Calu3 (cell line): ENCODE measurements at places on chromosomes 11 and 22.

DNA sequence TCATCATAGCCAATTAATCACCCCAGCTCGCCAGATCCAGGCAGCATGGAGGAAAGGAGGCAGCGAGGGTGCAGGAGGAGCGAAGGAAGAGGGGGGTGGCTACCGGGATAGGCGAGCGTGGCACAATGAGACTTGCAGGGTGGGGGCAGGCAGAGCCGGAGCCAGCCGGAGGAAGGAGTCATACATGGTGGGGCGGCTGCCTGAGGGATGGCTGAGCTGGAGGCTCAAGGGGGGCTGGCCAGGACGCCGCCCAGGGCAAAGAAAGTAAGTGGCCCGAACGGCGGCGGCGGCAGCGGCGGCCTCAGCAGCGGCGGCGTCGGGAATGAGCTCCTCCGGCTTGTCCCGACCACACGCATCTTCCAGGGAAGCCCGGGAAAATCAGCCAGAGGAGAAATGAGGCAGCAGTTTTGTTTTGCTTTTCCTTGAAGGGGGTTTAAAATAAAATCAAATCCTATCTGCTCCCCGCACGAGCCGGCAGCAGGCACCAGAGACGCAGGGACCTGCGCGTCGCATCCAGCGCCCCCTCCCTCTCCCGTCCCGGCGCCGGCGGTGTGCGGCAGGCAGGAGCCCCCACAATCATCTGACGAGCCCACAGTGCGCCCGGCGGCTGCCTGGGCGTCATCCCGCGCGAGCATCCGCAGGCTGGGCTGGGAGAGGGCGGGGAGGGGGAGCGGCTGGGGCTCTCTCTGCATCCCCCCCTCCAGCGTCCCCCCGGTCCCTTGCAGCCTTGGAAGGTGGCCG, 263.6 kb downstream of the CTTN start:
- no peak for DNase-seq

DNA sequence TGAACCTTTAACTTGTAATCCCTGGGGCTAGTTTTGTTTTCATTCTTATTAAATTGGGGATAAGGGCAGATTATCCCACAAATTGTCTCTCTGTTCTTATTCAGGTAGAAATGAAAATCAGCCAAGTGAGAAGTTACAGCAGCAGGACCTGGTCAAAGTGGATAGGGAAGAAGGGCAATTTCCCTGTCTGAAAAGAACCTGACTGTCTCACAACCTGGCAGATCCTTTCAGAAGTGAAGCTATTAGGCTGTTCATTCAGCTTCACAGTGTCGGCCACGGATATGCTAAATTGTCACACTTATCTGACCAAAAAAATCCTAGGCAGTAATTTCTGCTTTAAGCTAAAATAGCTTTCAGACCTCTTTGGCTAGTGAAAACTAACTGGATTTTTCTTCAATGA, 712.6 kb upstream of the ANO5 start:
- DNase-seq = no peak

GRCh38 chr11:133697161-133697560, 148.2 kb downstream of the SPATA19 start:
- DNase-seq = no peak

DNA sequence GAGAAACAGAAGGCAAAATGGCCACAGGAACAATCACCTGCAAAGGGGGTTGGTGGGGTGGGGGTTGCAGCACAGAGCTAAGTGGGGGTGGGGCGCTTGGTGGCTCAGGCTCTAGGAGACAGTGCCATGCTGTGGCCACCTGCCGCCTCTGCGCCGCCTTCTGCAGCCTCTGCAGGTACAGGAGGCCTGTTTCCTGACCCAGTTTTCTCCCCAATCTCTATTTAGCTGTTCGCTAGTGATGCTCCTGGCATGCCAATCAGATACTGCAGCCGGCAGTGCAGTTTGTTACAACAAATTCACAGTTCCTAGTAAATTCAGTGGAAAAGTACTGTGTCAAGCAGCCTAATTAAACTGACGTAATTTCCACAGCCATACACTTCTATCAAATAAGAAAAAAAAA, 106.4 kb downstream of the SERGEF start:
- peak; percentile 45 for DNase-seq

DNA sequence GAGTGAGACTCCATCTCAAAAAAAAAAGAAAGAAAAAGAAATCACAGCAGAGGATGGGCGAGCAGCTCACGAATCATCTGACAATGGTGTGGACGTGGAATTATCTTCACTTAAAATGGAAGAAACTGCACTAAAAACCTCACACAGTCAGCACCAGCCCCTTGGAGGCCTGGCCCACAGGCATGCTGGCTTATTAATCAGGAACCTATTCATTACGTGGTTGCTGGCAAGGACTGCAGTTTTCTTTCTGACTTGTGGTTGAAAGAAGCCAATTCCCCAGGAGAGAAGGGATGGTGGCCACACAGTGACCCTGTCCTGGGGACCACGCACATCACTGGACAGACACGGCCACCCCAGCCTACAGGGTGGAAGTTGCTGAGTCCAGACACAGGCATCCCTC, 401.1 kb downstream of the CTTN start:
- DNase-seq = no peak

GRCh38 chr11:109236696-109237095, 185.3 kb upstream of the C11orf87 start:
- DNase-seq = no peak

DNA sequence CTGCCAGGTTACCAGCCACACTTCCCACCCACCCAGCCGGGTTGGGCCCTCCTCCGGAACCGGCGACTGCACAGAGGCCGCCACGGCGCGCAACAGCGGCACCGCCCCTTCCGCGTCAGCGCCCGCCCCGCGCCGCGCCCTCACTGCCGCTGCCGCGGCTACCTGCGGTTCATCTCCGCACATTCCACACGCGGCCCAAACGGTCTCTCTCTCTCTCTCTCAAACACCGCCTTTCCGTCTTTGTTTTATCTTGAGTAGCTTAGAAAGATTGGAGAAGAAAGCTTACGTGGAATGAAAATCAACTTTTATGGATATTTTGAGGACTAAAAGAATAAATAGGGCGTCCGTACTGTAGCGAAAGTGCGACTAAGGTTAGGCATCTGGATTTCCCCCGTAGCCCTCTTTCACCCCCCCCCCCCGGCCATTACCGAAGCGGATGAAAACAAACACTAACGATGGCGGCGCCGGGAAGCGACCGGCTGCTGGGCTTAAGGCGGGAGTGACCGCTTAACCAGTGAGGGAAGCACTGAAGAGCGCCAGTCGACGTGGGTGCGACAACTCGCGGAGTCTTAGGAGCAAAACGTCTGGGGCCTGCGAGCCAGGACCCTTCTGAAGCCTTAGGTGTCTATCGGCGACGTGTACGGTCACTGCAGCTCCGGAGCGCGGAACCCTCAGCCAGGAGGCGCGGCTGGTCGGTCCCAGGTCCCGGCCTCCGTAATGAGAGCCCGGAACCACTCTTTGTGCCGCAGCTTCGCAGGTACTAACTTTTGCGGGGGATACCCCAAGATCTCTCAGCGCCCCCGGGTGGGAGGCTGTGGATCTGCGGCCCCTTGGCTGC, at the start of the genes ATG13 and HARBI1:
TSS of gene ATG13 (plus strand) at position 420 of the 838 bp plus-strand sequence. CDS start 26,739 bp downstream, outside the sequence.
TSS of gene HARBI1 (minus strand) at position 94 of the 838 bp plus-strand sequence. CDS start 990 bp downstream, outside the sequence.
- DNase-seq = peak; percentile 93

- DNase-seq = no peak
These were observed 8.2 kb downstream of the SOX6 start for GRCh38 chr11:16347928-16348685.

- no peak for DNase-seq
These were observed 11.8 kb downstream of the PIM3 start for GRCh38 chr22:49972163-49973017.

DNA sequence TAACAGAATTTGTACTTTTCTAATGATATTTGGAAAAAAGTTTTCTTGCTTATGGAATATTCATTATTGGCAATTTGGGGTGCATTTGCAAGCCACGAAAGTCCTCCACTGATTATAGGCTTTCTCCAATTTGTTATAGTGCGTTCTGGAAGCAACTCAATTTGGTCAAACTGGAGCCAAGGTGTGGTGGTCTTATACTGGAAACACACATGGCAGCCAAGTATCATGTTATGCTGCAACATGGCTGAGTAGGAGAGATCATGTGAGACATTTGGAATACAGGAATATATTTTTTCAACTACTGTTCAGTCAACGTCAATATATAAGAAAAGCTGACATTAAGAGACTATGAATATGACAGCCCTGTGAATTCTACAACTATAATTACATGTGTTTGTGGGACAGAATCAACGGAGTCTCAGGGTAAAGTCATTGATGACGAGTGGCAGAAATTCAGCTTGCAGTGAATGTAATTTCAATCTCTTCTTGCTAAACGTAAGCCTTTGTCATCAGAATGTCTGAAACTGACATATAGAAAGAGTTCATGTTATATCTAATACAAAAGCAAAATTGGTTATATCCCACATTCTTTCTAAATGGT, 83.8 kb upstream of the FIBIN start:
- DNase-seq = no peak

- DNase-seq = no peak
These were observed 3.9 kb downstream of the CAPRIN1 start for GRCh38 chr11:34055218-34056000.

DNA sequence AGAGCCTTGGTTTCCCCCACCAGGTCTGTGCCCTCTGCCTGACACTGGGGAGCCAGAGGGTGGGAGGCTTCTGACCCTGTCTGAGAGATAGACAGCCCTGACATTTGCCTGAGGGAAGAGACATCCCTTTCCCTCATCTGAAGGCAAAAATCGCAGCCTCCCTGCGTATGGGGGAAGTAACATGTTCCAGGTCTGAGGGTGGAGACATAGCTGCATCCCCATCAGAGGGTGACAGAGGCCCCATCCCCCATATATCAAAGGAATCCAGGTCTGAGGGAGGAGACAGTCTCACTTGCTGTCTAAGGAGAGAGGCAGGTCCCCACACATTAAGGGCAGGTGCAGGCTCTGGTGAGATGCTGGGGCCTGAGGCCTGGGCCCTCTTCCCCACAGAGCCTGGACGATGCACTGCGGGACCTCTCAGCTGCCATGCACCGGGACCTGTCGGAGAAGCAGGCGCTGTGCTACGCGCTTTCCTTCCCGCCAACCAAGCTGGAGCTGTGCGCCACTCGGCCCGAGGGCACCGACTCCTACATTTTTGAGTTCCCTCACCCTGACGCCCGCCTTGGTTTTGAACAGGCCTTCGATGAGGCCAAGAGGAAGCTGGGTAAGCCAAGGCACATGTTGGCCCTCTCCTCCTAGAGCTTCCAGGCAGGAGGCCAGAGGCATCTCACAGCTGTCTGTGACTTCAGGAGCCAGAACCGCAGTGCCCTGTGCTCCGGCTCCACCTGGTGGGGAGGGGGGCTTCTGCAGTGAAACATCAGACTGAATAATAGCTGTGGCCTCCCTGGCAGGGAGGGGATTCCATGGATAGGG, 16.1 kb upstream of the RELT start:
- peak; percentile 54 for DNase-seq

DNA sequence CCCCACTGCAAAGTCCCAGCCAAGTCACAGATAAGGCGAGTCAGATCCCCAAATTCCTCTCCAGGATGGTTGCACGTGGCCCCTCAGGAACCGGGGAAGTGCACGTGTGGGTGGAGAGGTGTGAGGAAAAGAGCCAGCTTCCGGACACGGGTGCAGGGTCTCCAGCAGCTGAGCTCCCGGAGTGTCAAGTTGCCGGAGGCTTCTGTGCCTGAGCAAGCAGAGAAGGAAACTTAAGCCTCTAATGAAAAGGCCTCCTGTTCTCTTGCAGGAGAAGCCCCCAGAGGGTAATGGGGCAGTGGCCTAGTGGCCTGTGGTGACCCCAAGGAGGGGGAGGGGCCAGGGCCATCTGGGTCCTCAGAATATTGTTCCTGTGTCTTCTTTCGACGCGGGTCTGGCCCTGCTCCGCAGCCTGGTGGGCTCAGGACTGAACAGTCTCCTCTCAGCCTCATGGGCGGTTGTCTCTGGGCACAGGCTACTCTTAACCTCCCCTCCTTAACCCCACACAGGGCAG, 147.9 kb downstream of the FEZ1 start:
- no peak for DNase-seq

DNA sequence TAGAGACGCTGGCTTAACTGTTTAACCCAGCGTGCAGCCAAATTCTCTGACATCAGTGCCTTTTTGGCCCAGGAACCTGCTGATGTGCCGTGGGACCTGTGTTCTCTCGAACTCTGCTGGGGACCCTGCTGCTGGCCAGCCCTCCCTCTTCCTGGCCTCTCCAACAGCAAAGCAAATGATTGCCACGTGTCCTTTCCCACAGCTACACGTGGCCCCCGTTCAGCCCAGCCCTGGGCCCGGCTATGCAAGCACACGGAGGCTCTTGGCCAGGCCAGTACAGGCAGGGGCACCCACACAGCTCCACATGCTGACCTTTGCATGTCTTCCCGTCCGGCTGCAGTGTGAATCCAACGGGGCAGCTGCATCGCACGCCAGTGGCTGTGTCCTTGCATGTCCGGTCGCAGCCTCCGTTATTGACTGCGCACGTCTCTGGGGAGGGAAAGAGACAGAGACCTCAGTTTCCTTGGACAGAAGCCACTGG, 51.6 kb upstream of the TTLL12 start:
- no peak for DNase-seq

DNA sequence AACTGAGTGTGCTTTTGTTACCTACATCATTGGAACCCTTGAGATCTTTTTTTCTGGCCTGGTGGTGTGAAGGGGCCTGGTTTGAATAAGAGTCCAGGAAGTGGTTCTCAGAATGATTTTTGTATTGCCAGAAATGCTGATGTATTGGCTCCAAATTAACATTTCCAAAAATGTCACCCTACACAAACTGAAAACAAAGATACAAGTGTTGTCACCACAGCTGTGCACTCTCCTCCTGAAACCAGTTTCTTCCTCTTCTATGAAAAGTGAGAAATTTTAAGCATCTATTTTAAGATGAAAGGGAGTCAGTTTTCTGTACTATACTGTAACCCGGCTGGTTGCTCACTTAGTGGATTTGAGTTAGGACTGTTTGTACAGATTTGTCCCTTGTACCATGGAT, 218.8 kb downstream of the PGR start:
- no peak for DNase-seq

DNA sequence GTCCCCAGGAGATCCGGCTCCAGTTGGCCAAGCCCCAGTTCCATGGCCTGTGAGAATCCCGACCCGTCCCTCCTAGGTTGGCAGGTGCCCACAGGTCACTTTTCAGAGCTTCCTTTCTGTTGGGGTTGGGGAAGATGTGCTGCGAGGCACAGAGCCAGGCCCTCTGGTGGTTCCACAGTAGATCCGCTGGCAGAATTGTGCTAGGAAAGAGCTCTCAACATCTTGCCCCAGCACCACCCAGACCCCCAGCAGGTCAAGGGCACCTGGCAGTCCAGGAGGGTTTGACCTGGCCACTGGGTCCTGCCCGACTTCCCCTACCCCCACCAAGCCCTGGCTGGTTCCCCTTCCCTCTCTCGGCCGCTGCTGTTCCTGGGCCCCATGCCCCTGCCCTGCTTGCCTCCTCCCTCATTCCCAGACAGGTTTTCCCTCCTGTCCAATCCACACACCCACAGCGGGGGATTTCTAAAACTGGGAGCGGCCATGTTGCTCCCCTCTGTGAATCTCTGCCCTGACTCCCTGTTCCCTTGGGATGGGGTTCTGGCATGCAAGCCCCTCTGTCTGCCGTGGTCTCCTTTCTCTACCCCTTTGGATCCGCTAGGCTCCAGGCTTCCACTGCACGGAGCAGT, 26.2 kb upstream of the GCAT start:
- DNase-seq = no peak

GRCh38 chr11:16935518-16936302, 78.5 kb downstream of the PLEKHA7 start:
- DNase-seq = peak; percentile 45
